ENCODE measurements at places on chromosomes 2 and 18. TPM values are rescaled to one million over a fixed set of nuclear protein-coding genes. Genes with fewer than 3 reads are reported as not detected.

FEV gene
- total RNA-seq, result not detected

ALPP gene
- total RNA-seq, result not detected

EN1 gene
- total RNA-seq, result not detected

COLEC12 gene
- 9.9 TPM for total RNA-seq

KCTD18 gene
- total RNA-seq, result 9.8 TPM

FKBP1B gene
- total RNA-seq, result 3.1 TPM

VSNL1 gene
- 10.4 TPM for total RNA-seq

FABP1 gene
- not detected for total RNA-seq

DSC3 gene
- 0.08 TPM for total RNA-seq

HTR2B gene
- not detected for total RNA-seq

CXCR1 gene
- 1.1 TPM for total RNA-seq

CD8B gene
- 0.30 TPM for total RNA-seq

COL6A3 gene
- total RNA-seq, result 84.5 TPM

GAL3ST2 gene
- total RNA-seq, result not detected

RASGRP3 gene
- 55.7 TPM for total RNA-seq

DPY30 gene
- total RNA-seq, result 42.8 TPM

ICA1L gene
- 4.6 TPM for total RNA-seq

Measured in Right ventricle myocardium inferior (tissue), 1 donor.